ENCODE measurements at places on chromosomes 3 and 15.

DNA sequence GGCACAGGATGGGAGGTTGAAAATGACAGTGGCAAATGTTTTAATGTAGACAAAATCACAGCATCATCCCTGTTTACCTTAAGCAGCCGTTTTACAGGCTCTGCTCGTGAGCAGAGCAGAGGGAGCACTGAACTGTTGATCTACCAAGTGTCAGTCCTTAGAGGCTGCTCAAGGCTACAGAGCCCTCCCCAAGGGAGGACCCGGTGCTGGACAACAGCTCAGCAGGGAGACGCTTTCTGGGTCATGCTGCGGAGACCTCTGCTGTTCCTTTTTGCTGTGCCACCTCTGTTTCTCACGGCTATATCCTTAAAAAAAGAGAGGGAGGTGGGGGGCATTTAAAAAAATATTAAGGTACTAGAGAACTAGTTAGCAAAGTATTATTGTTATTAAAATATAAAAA, 400.2 kb downstream of the GABRB3 start:
- no peak for DNase-seq

DNA sequence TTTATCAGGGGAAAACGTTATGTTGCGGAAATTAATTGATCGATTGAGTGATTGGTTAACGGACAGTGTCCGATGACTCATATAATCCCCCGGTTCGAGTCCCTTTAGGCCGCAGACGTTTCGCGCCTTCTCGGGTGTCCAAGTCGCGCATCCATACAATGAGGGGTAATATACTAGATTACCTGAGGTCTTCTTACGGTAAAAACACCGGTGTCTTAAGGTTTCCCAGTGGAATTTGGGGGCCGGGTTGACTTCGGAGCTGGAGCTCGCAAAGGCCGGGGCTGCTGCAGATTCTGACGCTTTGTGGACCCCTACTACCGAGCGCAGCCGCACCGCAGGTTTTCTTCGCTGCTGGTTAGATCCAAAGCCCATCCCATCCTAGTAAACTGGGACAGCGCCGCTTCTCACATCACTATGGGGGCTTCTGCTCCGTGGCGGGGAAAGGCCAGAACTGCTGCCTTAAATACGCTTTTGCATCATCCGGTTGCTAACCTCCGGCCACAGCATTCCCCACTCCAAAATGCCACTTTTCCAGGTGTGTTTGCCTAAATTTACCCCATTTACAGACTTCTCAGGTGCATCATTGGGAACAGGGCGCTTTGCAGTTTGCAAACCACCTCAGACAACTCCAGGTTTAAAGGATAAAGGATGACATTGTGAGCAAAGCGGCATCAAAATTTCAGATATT, 858 bp upstream of the SACM1L start:
- peak; percentile 50 for DNase-seq

- no peak for DNase-seq
Measured at GRCh38 chr3:27503526-27503925, 19.3 kb upstream of the SLC4A7 start.

GRCh38 chr3:46929324-46929723, 47.2 kb downstream of the CCDC12 start:
- DNase-seq = no peak

DNA sequence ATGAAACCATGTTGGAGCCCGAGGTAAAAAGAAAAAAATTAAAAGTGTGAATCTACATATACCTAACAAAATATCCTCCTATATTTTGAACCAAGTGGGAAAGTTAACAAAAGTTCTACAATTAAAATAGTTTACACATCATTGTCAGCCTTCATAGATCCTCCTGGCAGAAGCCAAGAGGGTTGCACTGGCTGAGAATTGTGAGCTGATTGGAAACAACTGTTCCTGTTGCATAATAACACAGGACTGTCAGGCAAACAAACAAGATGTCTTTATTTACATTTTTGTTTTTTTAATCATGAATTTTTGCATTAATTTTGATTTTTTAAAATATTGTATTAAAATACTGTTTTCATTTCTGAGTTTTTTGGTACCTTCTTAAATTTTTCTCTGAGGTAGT, 215.2 kb upstream of the MME start:
- DNase-seq = no peak

DNA sequence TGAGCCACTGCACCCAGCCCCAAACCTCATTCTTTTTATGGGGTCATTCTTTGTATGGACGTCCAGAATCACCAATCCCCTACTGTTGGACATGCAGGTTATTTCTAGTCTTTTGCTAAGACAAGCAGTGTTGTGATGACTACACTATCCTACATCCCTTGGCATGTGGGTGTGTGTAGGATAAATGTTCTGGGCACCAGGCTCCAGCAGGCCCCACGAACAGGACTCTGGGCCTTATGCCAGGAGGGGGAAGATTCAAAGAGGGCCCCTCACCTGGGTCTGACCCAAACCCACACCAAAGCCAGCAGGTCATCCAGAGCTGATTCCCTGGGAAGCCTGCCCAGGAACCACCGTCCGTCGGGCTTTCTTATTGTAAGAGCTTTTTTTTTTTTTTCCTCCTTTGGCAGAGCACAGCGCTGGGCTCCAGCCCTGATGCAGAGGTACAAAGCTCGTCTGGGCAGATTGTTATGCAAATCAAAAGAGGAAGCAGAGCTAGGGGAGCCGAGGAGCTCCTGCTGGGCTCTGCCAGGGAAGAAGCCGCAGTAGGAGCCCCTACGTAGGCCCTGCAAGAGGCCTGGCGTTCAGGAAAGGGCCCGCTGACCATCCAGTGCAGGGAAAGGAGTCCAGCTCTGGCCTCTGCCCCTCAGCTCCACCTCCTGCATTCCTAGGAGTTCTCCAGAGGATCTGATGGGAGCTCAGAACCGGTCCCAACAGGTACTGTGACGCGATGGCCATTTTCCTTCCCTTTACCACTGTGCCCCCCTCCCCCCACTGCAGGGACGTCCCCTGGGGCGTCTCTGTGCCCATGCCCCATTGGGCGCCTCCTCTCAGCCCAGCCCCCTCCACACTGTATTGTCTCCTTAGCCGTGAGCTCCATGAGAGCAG, 29.0 kb upstream of the FURIN start:
- DNase-seq = no peak

- DNase-seq = peak; percentile 53
Measured at GRCh38 chr15:63188926-63189871, at the start of gene RAB8B. RAB8B (plus strand) TSS chr15:63189606; CDS start chr15:63189625, 19 bp downstream.

DNA sequence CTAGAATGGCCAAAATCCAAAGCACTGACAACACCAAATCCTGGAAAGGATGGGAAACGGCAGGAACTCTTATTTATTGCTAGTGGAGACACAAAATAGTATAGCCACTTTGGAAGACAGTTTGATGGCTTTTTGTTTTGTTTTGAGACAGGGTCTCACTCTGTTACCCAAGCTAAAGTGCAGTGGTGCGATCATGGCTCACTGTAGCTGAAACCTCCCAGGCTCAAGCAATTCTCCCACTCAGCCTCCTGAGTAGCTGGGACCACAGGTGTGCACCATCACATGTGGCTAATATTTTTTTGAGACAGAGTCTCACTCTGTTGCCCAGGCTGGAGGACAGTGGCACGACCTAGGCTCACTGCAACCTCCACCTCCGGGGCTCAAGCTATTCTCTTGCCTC, 27.3 kb upstream of the GPR160 start:
- no peak for DNase-seq

GRCh38 chr3:31230425-31231223, 302.1 kb upstream of the STT3B start:
- DNase-seq = no peak

- DNase-seq = no peak
Measured at GRCh38 chr3:171755015-171755589, 55.2 kb downstream of the PLD1 start.

GRCh38 chr3:179837374-179837773, 184.5 kb downstream of the USP13 start:
- DNase-seq = no peak

GRCh38 chr3:73280746-73281145, 219.3 kb downstream of the EBLN2 start:
- DNase-seq = no peak

DNA sequence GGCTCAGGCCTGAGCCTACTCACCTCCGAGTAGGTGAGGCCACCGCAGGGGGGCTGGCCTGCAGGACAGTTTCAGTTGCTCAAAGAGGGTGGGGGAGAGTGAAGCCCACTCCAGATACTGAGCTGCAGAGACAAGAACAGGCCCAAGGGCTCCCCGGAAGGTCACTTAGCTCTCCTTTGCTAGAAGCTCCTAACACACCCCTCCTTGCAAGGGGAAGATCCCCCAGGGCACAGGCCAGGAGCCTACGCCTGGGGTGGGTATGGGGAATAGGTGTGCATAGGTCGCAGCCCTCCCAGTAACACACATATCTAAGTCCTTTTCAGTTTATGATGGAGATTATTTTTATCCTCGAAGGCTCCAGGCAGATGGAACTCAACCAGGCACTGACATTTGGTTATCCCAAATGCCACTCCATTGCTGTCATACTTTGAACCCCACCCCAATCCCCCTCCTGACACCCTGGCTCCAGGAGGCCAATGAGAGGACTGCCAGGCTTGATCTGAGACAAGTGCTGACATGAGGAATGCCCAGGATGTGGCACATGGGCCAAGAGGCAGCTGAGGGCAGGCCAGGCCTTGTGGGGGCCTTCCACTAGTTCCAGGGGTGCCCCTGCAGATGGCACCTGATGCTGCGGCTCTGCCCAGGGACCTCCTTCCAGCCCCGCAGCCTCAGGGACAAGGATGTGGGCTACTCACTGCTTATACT, 1.1 kb upstream of the MUSTN1 start:
- no peak for DNase-seq

- no peak for DNase-seq
Measured at GRCh38 chr15:78637776-78638435, 3.1 kb downstream of the CHRNB4 start.

GRCh38 chr3:117515309-117515708, 805.7 kb downstream of the TUSC7 start:
- DNase-seq = no peak

DNA sequence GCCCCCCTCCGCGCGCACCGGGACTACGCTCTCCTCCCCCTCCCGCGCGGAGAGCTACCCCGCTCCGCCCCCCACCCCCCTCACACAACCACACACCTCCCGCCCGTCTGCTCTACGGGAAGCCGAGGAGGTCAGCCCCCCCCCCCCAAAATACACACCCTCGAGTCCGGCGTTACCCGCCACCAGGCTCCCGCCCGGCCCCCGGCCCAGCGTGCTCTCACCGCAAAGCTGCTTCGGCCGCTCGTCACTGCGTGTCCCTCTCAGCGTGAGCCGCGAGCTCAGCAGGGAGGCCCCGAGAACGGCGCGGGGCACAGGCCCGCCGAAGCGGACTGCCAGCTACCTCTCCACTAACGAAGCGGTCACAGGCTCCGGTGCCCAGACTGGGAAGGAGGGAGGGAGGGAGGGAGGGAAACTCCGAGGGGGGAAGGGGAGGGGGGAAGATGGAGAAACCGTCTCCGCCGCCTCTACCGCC, 252 bp downstream of the SIN3A start:
- no peak for DNase-seq

GRCh38 chr3:31521468-31521867, 11.3 kb upstream of the STT3B start:
- DNase-seq = no peak

DNA sequence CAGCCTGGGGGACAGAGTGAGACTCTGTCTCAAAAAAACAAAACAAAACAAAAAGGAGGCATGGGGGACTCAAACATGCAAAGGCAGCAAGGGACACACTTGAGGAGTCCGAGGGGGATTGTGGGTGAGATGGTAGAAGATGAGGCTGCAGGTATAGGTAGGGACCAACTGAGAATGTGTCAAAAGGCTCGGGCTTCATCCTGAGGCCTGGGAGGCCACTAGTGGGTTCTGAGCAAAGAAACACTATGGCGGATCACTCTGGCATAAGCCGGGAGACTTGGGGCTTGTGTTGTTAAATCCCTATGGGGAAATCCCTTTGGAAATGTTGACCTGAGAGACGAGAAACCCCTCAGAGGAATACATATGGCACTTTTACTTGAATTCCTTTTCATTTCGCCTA, 21.2 kb downstream of the ZNF710 start:
- DNase-seq = no peak

DNA sequence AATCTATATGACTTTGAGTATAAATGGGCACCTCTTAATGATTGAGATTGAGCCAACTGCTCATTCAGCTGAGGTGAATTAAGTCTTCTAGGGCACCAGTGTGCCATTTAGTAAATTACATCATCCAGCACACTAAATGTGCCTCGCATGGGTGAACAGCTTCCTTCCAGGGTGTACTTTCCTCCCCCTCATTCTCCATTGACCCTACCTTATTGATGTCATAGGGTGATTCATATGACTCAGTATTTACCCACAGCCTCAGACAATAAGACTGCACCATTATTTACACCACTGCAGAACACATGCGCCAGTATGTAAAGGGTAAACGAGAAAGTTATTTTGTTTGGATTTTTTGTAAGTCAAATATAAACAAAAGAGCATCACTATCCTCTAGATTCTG, 185.2 kb upstream of the ARL6 start:
- DNase-seq = no peak

GRCh38 chr3:40875581-40875980, 323.7 kb upstream of the CTNNB1 start:
- no peak for DNase-seq

GRCh38 chr15:37104424-37104981, 4.2 kb upstream of the MEIS2 start:
- no peak for DNase-seq

- no peak for DNase-seq
Measured at GRCh38 chr3:127423856-127424765, 136.3 kb upstream of the PRR20G start.

- DNase-seq = no peak
Measured at GRCh38 chr15:67072442-67072841, 7.0 kb downstream of the SMAD3 start.

GRCh38 chr3:58665405-58665804, 1.2 kb downstream of the FAM3D start:
- DNase-seq = no peak

DNA sequence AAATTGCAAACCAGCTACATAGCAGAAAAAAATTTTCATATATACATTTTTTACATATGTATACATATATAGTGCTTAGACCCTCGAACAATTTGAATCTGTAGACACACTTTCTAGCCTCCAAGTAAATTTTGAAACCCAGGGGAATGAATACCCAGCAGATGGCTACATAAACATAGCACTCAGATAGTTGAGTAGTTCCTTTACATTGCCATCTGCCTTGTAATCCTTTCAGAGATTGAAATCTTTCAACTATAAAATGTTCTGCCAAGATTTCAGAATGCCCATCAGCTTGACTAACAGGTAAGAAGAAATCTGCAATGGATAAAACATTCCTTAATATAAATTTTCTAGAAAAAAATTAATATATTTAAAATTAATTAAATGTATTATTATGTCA, 1333.5 kb upstream of the CADM2 start:
- no peak for DNase-seq

DNA sequence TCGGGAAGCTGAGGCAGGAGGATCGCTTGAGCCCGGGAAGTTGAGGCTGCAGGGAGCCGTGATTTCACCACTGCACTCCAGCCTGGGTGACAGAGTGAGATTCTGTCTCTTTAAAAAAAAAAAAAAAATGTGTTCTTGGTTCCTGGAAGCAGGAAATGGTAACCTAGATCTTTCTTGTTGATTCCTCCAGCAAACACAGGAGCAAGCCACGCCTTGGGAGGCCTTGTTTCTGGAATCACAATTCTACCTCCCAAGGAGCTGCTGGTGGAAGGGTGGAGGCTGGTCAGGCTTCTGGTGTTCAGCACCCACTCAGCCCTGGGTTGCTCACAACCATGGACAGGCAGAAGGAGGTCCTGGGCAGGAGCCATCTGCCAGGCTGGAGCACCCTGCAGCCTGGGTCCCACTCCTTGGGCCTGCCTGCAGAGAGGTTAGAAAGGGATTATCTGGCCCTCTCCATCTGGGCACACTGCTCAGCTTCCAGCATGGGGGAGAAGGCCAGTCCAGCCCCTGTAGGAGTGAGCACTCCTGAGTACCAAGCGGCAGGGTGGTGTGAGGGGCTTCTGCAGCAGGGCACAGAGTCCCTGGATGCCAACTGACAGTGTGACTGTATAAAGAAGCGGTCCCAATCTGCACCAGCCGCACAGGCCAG, 65.6 kb downstream of the ABTB1 start:
- no peak for DNase-seq
